ENCODE measurements at places on chromosomes 2 and 18. TPM values are rescaled to one million over a fixed set of nuclear protein-coding genes. Genes with fewer than 3 reads are reported as not detected.

Gene SCN9A
- 2.9 TPM for total RNA-seq

Gene MAPRE3
- 15.9 TPM for total RNA-seq

Gene RBM44
- total RNA-seq: 3.2 TPM

DNA sequence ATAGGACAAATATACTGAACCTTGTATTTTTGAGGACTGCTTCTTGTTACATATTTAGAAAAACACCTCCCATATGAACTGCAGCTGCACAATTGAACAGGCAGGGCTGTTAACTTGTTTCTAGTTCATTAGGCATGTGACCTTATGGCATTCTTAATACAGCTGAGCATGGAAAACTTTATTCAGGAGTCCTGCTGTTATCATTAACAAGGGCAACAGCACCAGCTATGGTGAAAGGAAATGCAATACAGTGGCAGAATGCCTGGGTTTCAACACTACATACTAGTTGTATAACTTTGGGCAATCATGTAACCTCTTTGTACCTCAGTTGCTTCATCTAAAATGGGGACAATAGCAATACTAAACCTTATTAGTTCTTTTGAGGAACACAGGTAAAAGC lies 71.8 kb downstream of the GDF7 start:
- no peak for DNase-seq
- H3K27ac ChIP-seq: no peak overlapping the region
- H3K4me1 ChIP-seq: no peaks in the 10 kb centered on the region
- no peaks in the 10 kb centered on the region for H3K36me3 ChIP-seq
- H3K4me3 ChIP-seq: no peak overlapping the region

- H3K36me3 ChIP-seq: no peaks in the 10 kb centered on the region
- H3K4me1 ChIP-seq: no peaks in the 10 kb centered on the region
- no peaks in the 10 kb centered on the region for H3K27me3 ChIP-seq
- no peak overlapping the region for H3K27ac ChIP-seq
- no peak overlapping the region for H3K4me3 ChIP-seq
Measured at GRCh38 chr2:88764141-88764849, 72.8 kb downstream of the RPIA start.
